ENCODE measurements at places on chromosomes 4 and X. TPM values are rescaled to one million over a fixed set of nuclear protein-coding genes. Genes with fewer than 3 reads are reported as not detected.

DNA sequence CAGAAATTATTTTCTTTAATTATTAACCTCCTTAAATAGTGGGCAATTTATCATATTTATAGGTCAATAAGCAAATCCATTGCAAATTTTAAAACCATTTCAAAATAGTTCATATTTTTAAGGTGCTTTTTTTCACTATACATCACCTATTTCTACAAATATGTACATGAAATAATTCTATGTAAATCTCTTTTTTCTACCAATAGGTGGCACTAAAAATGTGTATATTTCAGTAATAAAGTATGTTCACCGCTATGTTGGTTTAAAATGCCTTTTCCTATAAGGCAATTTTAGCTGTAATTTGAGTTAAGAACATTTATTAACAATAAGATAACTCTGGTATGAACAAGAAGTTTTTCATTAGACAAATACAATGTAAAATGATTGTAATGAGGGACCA lies 672.2 kb downstream of the KCTD8 start:
- H3K36me3 ChIP-seq = no peaks in the 10 kb centered on the region
- no peaks in the 10 kb centered on the region for H3K27me3 ChIP-seq
- DNase-seq = peak; percentile 6
- H3K4me1 ChIP-seq = no peaks in the 10 kb centered on the region

GRCh38 chr4:158018831-158019230 lies 154.0 kb downstream of the GASK1B start:
- no peaks in the 10 kb centered on the region for H3K27me3 ChIP-seq
- H3K36me3 ChIP-seq = no peaks in the 10 kb centered on the region
- H3K4me1 ChIP-seq = peaks cover 15% of the 10 kb centered on the region
- no peak overlapping the region for H3K4me3 ChIP-seq
- DNase-seq = no peak
- no peak overlapping the region for H3K27ac ChIP-seq

DNA sequence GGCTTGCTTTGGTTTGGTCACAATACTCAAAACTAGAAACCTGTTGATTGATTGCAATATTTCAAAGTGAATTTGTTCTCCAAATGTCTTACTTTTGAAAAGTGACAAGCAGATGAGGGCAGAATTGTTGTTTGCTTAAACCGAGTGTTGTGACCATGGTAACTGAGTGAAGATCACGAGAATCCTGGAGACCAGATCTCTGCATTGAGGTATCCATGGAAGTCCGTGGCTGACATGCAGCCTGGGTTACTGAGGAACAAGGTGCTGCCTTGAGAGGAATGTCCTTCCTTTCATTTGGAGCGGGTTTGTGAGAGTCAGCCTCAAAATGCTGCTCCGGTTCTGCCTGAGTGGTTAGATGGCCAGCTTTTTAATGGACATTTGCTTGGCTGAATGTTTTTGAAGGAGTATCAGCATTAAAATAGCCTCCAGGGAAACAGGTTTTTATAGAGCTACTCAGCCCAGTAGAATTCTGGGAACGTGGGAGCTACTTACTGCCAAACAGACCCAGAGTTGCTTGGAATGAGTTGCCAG lies 31.3 kb downstream of the NYX start:
- no peaks in the 10 kb centered on the region for H3K4me1 ChIP-seq
- H3K27ac ChIP-seq = no peak overlapping the region
- no peaks in the 10 kb centered on the region for H3K36me3 ChIP-seq
- H3K27me3 ChIP-seq = no peaks in the 10 kb centered on the region
- no peak overlapping the region for H3K4me3 ChIP-seq

DNA sequence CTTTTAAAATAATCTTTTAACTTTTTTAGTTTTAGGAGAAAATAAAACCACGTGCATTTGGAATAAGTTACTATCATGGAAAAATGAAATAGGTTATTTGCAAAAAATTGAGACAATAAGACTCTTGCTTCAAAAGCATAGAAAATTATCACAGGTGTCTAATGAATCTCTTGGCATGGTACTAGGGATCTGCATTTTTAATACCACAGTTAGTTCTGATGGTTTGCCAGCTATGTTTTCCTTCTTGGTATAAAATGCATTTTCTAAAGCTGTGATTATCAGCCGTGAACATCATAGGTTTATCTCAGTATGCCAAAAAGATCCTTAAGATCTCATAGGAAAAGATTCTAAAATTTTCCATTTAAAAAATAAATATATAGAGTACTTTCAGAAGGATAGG lies 83.9 kb downstream of the RASL11B start:
- H3K36me3 ChIP-seq = no peaks in the 10 kb centered on the region
- no peaks in the 10 kb centered on the region for H3K4me1 ChIP-seq
- H3K27me3 ChIP-seq = no peaks in the 10 kb centered on the region
- DNase-seq = no peak
- H3K4me3 ChIP-seq = no peak overlapping the region
- H3K27ac ChIP-seq = no peak overlapping the region

- H3K4me3 ChIP-seq = no peak overlapping the region
- no peak overlapping the region for H3K27ac ChIP-seq
- no peak for DNase-seq
- no peaks in the 10 kb centered on the region for H3K4me1 ChIP-seq
- H3K27me3 ChIP-seq = no peaks in the 10 kb centered on the region
Measured at GRCh38 chr4:111924696-111925095, 220.6 kb upstream of the FAM241A start.

Gene IGFBP7
- total RNA-seq = not detected

Gene FREM3
- not detected for total RNA-seq

DNA sequence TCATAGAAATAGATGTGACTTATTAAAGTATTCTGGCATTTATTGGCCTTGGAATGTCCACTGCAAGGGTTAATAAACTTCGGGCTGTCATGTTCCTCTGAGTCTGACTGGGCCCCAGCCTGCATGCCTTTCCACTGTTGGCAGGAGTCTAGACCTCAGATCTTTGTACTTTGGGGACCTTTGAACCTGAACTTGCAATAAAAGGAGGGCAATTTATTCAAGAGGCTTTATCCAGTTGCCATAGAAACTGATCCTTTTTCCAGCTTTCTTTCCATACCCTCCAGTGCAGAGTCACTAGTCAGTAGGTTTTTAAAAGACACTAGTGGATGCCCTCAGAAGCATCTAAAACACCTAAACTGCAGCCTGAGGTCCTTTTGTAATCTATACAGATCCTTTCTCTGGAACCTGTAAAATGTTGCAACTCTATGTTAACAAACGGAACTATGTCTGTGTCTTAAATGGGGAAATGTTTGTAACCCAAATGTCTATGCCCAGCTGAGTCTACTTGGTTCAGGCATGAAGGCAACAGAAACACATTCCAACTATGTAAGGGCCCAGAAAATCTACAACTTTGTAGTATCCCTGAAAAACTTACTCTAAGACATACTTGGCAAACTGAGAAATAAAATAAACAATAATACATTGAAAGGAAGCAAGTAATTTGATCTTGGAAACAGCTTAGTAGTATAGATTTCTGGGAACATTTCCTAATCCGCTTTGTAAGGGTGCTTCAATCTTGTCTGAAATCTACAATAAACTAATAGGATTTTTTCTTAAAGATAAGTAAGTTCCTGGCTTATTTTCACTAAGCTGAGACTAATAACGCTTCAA lies 41.5 kb downstream of the SOWAHB start:
- peaks cover 16% of the 10 kb centered on the region for H3K4me1 ChIP-seq
- peak; percentile 4 for DNase-seq
- H3K27me3 ChIP-seq = no peaks in the 10 kb centered on the region

- no peak overlapping the region for H3K4me3 ChIP-seq
- H3K4me1 ChIP-seq = no peaks in the 10 kb centered on the region
- no peaks in the 10 kb centered on the region for H3K27me3 ChIP-seq
- no peak overlapping the region for H3K27ac ChIP-seq
Measured at GRCh38 chr4:119080721-119081541, 54.7 kb upstream of the MYOZ2 start.

Gene PJA1
- total RNA-seq = 40.1 TPM

DNA sequence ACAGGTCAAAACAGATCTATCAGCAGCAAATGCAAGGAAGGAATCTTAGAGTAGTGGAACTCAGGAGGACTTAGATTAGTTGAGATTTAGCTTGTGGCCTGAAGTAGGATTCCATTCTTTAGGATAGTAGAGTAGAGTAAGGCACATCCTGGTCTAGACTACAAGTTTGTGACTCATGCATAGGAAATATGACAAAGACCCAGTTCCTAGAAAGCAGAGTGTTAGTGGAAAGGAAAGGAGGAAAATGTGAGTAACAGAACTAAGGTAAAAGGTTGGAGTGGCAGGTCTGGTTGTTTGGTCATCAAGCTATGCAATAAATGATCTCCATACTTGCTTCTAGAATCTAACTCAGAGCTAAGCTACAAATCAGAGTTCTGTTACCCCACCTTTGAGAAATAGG lies 595.0 kb downstream of the ACTRT1 start:
- no peaks in the 10 kb centered on the region for H3K36me3 ChIP-seq
- no peaks in the 10 kb centered on the region for H3K27me3 ChIP-seq
- H3K27ac ChIP-seq = no peak overlapping the region
- no peak for DNase-seq
- no peaks in the 10 kb centered on the region for H3K4me1 ChIP-seq

Gene ASB5
- total RNA-seq = not detected

Gene LIMCH1
- total RNA-seq = 4.2 TPM

Gene RASSF6
- total RNA-seq = not detected

Gene NHSL2
- 0.66 TPM for total RNA-seq

- no peak for DNase-seq
- no peaks in the 10 kb centered on the region for H3K4me1 ChIP-seq
- no peak overlapping the region for H3K4me3 ChIP-seq
- no peaks in the 10 kb centered on the region for H3K27me3 ChIP-seq
Measured at GRCh38 chr4:52760256-52760655, 9.0 kb upstream of the ERVMER34-1 start.

GRCh38 chr4:131551306-131551705 lies 1597.8 kb upstream of the PCDH10 start:
- no peak for DNase-seq
- no peaks in the 10 kb centered on the region for H3K36me3 ChIP-seq
- no peak overlapping the region for H3K27ac ChIP-seq

Gene CLDN34
- not detected for total RNA-seq

DNA sequence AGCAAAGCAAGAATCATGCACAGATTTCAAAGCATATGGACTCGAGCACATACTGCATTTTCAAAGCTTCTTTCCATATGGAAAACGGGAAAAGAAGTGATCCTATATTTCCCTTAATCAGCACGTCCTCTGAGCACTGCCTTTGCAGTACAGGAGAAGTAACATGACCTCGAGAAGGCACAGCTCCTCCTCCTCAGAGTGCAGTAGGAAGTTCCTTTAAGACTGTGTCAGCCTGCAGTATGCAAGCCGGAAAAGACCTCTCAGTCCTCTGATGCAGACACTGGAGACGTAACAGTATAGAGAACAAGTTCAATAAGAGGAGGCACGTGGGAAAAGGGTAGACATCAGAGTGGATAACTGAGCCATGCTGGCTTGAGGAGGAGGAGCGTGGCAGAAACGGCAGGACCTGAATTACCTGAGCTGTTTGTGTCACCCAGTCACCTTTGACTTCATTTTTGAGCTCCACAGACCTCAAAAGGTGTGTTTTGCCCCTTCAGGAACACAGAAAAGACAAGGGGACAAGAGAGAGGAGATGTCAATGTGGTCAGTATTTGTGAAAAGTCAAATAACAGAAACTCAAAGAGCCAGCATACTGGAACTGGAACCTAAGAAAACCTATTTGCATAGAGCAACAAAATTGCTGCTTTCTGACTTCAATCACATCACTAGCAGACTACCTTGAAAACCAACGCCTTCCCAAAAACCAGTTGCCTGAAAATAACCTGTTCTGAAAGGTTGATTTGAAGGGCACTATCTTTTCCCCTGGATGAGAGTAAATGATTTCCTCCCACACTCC lies 20.8 kb downstream of the IRF2 start:
- H3K4me1 ChIP-seq = peaks cover 43% of the 10 kb centered on the region
- no peaks in the 10 kb centered on the region for H3K27me3 ChIP-seq
- peak overlapping the region; percentile 64 for H3K27ac ChIP-seq
- no peak overlapping the region for H3K4me3 ChIP-seq
- DNase-seq = peak; percentile 84
- H3K36me3 ChIP-seq = no peaks in the 10 kb centered on the region

- H3K27me3 ChIP-seq = no peaks in the 10 kb centered on the region
- H3K27ac ChIP-seq = no peak overlapping the region
- H3K4me1 ChIP-seq = no peaks in the 10 kb centered on the region
Measured at GRCh38 chrX:149683966-149684730, 27.7 kb upstream of the MAGEA11 start.

DNA sequence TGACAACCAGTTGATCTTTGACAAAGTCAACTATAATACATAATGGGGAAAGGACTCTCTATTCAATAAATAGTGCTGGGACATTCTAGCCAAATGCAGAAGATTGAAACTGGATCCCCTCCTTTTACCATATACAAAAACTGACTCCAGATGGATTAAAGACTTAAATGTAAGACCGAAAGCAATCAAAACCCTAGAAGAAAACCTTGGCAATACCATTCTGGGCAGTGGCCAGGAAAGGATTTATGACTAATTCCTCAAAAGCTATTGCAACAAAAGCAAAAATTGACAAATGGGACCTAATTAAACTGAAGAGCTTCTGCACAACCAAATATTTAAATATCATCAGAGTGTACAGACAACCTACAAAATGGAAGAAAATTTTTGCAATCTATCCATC lies 185.1 kb downstream of the NPNT start:
- H3K27me3 ChIP-seq = no peaks in the 10 kb centered on the region
- H3K4me3 ChIP-seq = no peak overlapping the region
- H3K27ac ChIP-seq = no peak overlapping the region

Gene HSFX1
- total RNA-seq = 1.4 TPM

Gene LINC00632
- 7.5 TPM for total RNA-seq

Gene DMRTC1
- total RNA-seq = not detected

- no peaks in the 10 kb centered on the region for H3K27me3 ChIP-seq
- H3K36me3 ChIP-seq = no peaks in the 10 kb centered on the region
- H3K4me3 ChIP-seq = no peak overlapping the region
- peaks cover 16% of the 10 kb centered on the region for H3K4me1 ChIP-seq
Measured at GRCh38 chr4:168825975-168826374, 184.1 kb downstream of the CBR4 start.

- no peaks in the 10 kb centered on the region for H3K36me3 ChIP-seq
- no peaks in the 10 kb centered on the region for H3K27me3 ChIP-seq
- no peak for DNase-seq
Measured at GRCh38 chr4:113677325-113677724, 84.2 kb downstream of the CAMK2D start.

Gene PAGE2
- not detected for total RNA-seq

GRCh38 chrX:9196961-9197640 lies 163.2 kb upstream of the FAM9B start:
- no peaks in the 10 kb centered on the region for H3K27me3 ChIP-seq
- H3K36me3 ChIP-seq = no peaks in the 10 kb centered on the region
- no peak overlapping the region for H3K27ac ChIP-seq
- DNase-seq = no peak

GRCh38 chr4:108428923-108429322 lies 191.5 kb upstream of the RPL34 start:
- no peaks in the 10 kb centered on the region for H3K36me3 ChIP-seq
- no peak overlapping the region for H3K27ac ChIP-seq
- H3K4me3 ChIP-seq = no peak overlapping the region
- DNase-seq = no peak
- no peaks in the 10 kb centered on the region for H3K27me3 ChIP-seq

- H3K36me3 ChIP-seq = no peaks in the 10 kb centered on the region
- H3K27me3 ChIP-seq = no peaks in the 10 kb centered on the region
- no peak overlapping the region for H3K27ac ChIP-seq
- no peak overlapping the region for H3K4me3 ChIP-seq
Measured at GRCh38 chr4:3067473-3068001, 6.8 kb downstream of the HTT-AS start.

Measured in A673 (cell line).